ENCODE measurements at places on chromosomes 2 and 18.

GRCh38 chr18:80126797-80127196, 17.7 kb downstream of the ADNP2 start:
- H3K27me3 ChIP-seq = no peaks in the 10 kb centered on the region
- H3K27ac ChIP-seq = no peak overlapping the region
- H3K36me3 ChIP-seq = no peaks in the 10 kb centered on the region
- H3K4me1 ChIP-seq = no peaks in the 10 kb centered on the region

DNA sequence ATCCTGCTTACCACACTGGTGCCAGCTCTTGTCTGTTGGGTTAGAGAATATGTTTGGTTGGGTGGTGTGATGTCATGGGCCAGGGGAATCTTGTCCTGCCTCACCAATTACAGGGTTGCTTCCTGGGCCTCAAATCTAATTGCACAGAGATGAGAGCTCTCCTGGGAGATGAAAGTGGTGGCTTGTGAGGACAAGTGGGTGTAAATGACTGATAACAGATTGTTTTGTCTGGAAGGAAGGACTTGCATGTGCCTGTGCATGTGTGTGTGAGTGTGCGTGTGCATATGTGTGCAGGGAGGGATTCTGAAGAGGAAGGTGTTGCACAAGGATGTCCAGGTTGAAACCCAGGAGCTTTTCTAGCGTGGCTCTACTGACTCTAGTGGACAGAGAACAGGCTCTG, 271.9 kb downstream of the LOXHD1 start:
- no peaks in the 10 kb centered on the region for H3K27me3 ChIP-seq
- peak overlapping the region; percentile 88 for H3K27ac ChIP-seq

- no peaks in the 10 kb centered on the region for H3K36me3 ChIP-seq
- H3K27ac ChIP-seq = no peak overlapping the region
- no peaks in the 10 kb centered on the region for H3K4me1 ChIP-seq
- peaks cover 3% of the 10 kb centered on the region for H3K27me3 ChIP-seq
- H3K4me3 ChIP-seq = no peak overlapping the region
Measured at GRCh38 chr2:209976698-209977385, 25.6 kb upstream of the RPE start.

DNA sequence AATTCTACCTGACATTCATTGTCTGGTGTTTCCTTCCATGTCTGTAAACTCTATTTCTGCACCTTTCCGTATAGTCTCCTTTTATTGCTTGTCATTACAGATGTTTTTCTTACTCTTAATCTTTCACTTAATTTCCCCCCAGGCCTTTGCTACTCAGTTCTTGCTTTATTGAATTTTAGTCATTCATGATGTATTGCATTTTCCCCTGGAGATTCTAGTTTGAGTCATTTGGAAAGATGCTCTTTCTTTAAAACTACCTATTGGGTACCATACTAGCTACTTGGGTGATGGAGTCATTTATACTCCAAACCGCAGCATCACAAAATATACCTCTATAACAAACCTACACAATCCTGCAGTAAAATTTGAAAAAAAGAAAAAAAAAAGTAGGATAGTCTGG, 27.2 kb upstream of the LPIN2 start:
- no peak overlapping the region for H3K4me3 ChIP-seq
- no peak overlapping the region for H3K27ac ChIP-seq
- H3K36me3 ChIP-seq = no peaks in the 10 kb centered on the region
- DNase-seq = no peak
- no peaks in the 10 kb centered on the region for H3K27me3 ChIP-seq
- no peaks in the 10 kb centered on the region for H3K4me1 ChIP-seq

GRCh38 chr18:32899819-32900218, 127.0 kb upstream of the KLHL14 start:
- DNase-seq = no peak
- no peaks in the 10 kb centered on the region for H3K27me3 ChIP-seq
- no peak overlapping the region for H3K4me3 ChIP-seq
- H3K4me1 ChIP-seq = no peaks in the 10 kb centered on the region
- H3K36me3 ChIP-seq = no peaks in the 10 kb centered on the region

GRCh38 chr2:239227661-239228371, 173.0 kb downstream of the HDAC4 start:
- H3K27ac ChIP-seq = peak overlapping the region; percentile 57
- no peak overlapping the region for H3K4me3 ChIP-seq
- H3K4me1 ChIP-seq = peaks cover 12% of the 10 kb centered on the region
- H3K36me3 ChIP-seq = no peaks in the 10 kb centered on the region
- DNase-seq = no peak

GRCh38 chr2:121919803-121920202, 164.4 kb downstream of the TSN start:
- no peak overlapping the region for H3K4me3 ChIP-seq
- no peaks in the 10 kb centered on the region for H3K4me1 ChIP-seq
- H3K27ac ChIP-seq = no peak overlapping the region
- H3K27me3 ChIP-seq = no peaks in the 10 kb centered on the region

- no peak for DNase-seq
- H3K36me3 ChIP-seq = no peaks in the 10 kb centered on the region
- no peaks in the 10 kb centered on the region for H3K27me3 ChIP-seq
- no peak overlapping the region for H3K4me3 ChIP-seq
- H3K27ac ChIP-seq = no peak overlapping the region
Measured at GRCh38 chr2:241282555-241282954, 32.9 kb downstream of the HDLBP start.

DNA sequence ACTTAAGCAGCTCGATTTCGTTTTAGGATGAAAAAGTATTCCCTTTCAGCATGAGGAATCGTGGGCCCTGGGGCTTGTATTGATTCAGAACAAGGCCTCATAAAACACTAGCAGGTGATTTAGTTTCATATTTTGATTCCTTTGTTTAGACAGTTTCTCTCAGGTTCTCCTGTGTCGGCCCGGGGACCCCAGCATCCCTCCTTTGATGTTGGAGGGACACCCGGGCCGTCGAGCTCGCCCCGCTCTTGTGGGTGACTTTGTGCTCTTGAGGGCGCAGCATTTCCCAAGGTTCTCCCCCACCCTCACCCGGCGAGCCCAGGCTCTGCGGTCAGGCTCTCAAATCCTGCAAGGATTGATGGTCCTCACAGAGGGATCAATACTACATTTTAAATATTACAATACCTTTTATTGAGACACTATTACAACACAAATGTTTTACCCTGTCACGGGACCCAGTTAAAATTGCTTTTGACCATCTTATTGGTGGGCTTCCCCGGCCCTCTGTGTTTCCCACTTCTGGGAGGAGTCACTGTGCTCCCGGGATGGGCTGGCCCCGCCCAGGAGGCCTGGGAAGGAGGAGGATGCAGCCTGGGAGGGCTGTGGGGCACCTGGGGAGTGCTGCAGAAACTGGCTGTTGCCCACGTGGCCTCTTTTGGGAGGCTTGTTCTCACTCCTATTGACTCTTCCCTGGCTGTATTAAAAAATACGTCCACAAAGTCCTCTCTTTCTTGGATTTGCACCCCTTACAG, 222.6 kb downstream of the INSIG2 start:
- no peaks in the 10 kb centered on the region for H3K4me1 ChIP-seq
- DNase-seq = no peak
- no peaks in the 10 kb centered on the region for H3K36me3 ChIP-seq

GRCh38 chr2:126883666-126884040, 15.0 kb upstream of the TEX51 start:
- no peaks in the 10 kb centered on the region for H3K36me3 ChIP-seq
- no peaks in the 10 kb centered on the region for H3K27me3 ChIP-seq
- peak; percentile 7 for DNase-seq
- no peak overlapping the region for H3K27ac ChIP-seq

GRCh38 chr2:3911882-3912455, 208.6 kb downstream of the DCDC2C start:
- H3K36me3 ChIP-seq = no peaks in the 10 kb centered on the region
- no peak overlapping the region for H3K4me3 ChIP-seq
- H3K4me1 ChIP-seq = no peaks in the 10 kb centered on the region
- no peak for DNase-seq
- no peak overlapping the region for H3K27ac ChIP-seq

DNA sequence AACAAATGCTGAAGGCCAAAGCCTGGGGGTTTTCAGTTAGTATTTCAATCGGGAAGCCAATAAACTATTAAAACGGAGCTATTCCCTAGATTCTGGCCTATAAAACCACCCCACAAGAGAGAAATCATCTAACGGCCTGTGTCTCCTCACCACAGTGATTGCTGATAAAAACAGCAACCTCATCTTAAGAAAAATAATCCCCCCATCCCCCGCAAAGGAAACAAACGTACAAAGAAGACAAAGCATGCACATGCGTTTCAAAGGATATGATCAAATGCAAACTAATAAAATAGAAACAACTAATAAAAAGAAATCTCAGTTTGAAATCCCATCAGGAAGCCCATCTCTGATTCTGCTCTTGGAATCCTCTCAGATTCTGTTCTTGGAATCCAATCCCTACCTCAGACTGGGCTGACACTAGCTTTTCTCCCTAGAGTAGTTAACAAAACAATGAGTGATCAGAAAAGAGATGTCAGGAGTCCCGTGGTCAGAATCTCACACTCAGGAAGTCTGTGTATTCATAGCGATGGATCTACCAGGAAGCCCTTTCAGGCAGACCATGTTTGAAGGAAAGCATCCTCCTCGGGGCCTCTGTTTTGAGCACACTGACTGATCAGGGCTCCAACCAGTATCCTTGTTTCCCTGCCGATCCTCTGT, 150.7 kb downstream of the THADA start:
- peak overlapping the region; percentile 64 for H3K27ac ChIP-seq
- no peaks in the 10 kb centered on the region for H3K27me3 ChIP-seq
- no peaks in the 10 kb centered on the region for H3K36me3 ChIP-seq
- no peak for DNase-seq

All from breast epithelium (tissue), 4 donors.